ENCODE measurements at places on chromosomes 4 and X.

DNA sequence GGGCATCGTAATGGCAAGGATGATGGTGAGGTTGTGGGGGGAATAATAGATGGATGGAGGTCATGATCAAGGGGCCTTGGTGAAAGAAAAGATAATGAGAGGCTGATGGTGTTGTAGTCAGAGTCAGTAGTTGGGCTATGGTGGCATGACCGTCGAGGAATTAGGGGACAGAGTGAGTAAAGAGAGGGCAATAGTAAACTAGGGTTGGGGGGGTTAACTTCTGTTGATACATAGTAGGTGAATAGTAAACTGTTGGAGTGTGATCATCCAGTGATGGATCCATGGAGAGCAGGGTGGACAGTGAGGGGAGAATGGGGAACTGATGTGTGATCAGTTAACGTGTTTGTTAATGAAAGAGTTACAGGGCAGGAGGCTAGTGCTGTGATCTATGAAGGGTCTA is 920 bp downstream of the FTSJ1 start:
- DNase-seq, result no peak

DNA sequence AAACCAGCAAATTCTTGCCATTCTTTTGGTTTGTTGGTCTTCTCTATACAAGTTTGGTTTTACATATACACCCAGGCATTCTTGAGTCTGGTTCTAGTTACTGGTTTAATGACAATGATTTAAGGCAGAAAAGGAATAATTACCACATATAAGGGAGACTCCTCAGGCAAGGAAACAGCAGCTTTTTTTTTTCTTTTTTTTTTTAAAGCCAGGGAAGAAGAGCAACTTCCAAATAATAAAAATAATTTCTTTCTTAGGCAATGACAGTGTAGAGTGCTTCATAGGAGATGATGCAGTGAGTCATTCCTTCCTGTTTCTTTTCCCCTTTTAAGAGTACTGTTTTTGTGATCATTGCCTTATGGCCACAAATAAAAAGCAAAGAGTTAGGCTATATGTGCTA is 289.7 kb downstream of the DKK2 start:
- no peak for DNase-seq

DNA sequence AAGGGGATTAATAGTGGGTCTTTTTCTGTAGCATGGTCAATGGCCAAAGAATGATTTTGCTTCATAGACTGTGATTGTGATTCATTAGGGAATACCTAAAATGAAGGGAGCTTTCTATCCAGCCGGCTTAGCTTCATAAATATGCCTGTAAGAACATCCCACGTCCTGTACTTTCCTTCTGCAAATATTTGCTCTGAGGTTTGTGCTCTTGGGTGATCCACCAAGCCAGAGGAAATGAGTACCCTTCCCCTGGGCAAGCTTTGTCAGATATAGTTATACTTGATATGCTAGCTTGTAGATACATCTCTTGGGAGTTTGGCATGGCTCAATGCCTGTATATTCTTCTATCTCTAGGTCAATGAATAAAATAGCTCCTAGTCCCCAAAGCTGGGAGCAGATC is 28.2 kb upstream of the SPARCL1 start:
- no peak for DNase-seq

GRCh38 chr4:14810568-14810967 is 191.7 kb upstream of the CPEB2 start:
- no peak for DNase-seq

DNA sequence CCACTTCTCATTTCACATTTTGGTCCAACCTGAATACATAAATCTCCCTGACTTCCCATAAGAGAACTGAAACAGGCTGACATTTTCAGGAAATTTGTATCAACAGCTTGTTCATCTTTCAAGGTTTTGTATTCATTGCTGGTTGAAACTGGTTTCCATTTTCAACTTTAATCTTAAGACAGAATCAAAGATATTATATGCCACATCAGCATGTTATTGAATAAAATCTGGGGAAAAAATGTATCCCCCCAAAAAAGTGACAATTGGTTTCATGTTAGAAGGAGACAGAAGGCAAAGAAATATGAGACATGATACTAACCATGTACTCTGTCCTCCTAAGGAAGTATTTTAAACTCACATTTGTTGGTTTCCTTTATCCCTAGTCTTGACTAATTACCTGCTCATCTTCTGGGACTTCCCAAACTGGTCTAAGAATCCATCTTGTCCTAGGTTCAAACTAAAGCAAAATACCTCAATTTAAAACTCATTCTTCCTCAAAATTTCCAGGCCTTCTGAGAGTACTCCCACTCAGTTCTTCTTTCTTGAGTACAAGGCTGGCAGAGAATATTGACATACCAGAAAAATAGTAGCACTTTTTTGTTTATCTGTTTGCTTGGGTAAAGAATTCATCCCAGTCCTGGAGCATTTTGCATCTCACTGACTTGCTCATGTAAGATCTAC is 3.1 kb upstream of the ANTXR2 start:
- DNase-seq, result no peak

DNA sequence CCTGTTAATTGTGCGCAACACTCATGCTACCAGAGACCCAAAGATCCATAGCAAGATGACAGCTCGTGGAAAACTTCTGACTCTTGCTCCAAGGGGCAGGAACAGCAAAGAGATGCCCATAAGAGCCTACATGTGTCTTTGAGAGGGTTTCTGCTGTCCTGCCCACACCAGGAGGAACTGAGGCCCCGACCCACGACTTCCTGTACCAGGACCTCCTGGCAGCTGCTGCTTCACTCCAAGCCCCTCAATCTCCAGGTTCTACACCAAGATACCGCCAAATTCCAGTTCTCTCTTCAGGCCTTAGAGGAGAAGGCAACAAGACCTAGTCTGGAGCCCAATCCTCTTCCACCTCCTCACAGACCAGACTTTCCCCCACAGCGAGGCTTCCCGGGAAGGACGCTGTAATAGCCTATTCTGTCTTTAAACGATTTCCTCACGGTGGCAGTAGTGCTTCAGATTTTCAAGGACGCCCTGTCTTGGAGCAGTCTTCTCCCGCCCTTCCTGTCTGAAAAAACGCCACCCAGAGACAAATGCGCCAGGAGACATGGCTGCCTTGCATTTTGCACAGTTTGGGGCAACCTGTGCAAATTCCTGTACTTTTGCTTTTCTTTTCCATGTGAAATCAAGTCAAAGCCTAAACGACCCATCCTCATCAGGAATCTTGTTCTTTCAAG is 230.2 kb upstream of the STK26 start:
- no peak for DNase-seq

- DNase-seq, result no peak
These were observed 29.5 kb upstream of the IRF2 start for GRCh38 chr4:184503869-184504300.

- no peak for DNase-seq
These were observed 1085.6 kb upstream of the TENM3 start for GRCh38 chr4:181157647-181158046.

GRCh38 chr4:139018971-139019758 is 3.6 kb downstream of the NOCT start:
- DNase-seq, result no peak

DNA sequence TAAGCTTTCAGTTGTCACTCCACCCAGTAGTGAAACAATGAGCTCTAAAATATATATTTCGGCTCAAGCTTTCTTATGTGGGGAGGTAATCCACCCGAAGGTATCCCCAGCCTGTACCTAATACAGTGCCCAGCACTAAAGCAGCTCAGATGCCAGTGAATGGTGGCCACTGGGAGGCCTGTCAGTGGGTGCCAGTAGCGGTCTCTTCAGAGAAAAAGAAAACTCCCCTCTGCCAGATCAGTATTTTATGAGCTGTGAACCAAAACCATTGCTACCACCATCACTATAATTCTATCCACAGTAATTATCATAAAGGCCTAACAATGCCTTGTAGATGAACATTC is 835 bp upstream of the NFKB1 start:
- no peak for DNase-seq

DNA sequence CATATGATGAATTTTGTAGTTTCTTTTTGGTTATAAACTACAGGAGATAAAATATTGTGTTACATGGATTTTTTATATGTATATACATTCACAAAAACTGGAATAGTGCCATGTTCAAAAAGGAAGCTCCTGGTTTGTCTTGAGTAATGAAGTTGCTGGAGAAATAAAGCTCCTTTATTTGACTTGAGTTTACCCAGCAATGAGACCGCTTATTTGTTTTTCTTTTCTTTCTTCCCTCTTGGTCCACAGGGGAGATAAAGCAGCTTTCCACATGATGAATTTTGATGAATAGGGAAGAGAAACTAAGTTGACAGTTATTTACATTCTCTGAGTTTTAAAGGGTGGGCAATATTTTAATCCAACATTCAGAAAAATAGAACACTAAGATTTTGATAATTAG is 176.5 kb downstream of the GPM6A start:
- no peak for DNase-seq

GRCh38 chr4:14076776-14077175 is 449.3 kb upstream of the BOD1L1 start:
- no peak for DNase-seq

GRCh38 chrX:137567682-137568232 is 1.8 kb downstream of the ZIC3 start:
- no peak for DNase-seq

- no peak for DNase-seq
These were observed 893 bp downstream of the RLIM start for GRCh38 chrX:74613370-74614092.

- DNase-seq, result no peak
These were observed 89.2 kb upstream of the GLRA2 start for GRCh38 chrX:14440106-14440505.

DNA sequence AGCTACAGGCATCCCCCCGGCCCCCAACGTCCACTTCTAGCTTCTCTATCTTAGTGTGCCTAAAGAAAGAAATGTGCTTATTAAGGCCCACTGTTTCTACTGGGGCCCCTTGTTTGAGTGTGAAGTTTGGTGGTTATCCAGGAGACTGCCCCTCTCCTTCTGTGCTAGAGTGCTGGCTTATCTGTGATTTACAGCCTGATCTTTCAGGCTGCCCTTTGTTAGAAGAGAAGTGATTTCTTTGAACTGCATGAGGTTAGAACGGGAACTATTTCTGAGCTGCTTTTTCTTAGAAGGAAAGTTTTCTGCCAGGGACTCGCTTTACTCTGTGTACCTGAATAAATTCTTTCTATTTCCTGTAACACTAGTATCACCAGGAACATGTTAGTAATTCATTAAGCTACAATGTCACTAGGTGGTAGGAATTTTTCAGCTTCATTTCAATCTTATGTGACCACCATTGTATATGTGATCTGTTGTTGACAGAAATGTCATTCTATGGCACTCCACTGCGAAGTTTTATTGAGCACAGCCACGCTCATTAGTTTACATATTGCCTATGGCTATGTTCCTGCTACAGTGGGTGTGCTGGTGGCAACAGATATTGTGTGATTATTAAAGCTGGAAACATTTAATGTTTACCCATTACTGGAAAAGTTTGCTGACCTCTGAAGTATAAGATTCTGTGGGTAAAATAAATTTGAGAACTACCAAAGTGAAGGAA is 193.8 kb upstream of the CXorf51B start:
- no peak for DNase-seq

GRCh38 chrX:135273162-135273561 is 21.3 kb downstream of the ETDA start:
- DNase-seq, result no peak

DNA sequence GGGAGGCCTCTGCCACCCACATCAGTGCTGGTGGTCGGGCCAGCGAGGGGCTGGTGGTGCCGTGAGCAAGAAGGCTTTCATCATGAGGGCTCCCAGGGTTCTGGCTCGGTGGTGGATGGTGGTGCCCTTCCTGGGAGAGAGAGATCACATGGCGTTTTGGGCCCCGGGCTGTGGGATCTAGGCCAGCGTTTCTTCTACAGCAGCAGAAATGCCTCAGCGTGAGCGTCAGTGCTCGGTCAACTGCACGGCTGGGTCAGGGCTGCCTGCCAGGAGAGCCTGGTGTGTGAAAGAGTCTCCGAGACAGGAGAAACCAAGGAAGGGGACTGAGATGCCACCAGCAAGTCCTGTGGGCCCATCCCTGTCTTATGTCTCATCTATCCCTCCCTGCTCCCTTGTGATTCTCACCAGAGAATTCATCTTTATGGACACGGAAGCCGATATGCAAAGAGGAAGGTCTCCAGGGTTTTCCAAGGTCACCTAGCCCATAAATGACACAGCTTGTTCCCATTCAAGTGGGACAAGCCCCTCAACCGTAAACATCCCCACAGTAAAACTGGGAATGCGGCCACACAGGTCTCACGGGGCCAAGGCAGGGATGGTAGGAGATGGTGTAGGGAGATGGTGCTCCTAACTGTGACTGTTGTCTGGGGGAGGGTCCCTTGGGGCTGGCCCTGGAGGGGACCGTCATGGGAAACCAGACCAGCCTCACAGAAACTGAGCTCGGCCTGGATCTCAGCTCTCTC is 99.2 kb downstream of the SORCS2 start:
- no peak for DNase-seq

DNA sequence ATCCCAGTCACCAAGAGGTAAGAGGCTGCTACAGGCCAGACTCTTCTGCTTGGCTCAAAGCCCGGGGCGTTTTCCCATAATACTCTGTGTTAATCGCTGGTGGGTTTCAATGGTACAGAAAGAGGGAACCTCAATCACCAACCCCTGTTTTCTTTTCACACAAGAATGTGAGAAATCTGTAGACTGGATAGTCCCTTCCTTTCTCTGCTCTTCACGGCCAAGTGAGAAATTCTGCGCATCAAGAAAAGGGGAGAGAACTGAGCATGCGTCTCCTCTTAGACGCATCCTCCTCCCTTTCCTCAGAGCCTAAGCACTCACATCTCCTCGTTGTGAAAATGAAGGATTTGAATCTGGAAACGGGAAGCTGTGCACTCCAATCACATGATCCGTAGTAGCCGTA is 64.7 kb downstream of the CLNK start:
- DNase-seq, result no peak

All from stimulated activated CD4-positive, alpha-beta T cell treated with anti-CD3 and anti-CD28 coated beads, Interleukin-1b, Interleukin-23, amount 100 ng/mL, for 1 hour (primary cell).